ENCODE measurements at places on chromosomes 7 and 10.

GRCh38 chr7:129925416-129926002 is 27.3 kb downstream of the UBE2H start:
- ATAC-seq = no peak

DNA sequence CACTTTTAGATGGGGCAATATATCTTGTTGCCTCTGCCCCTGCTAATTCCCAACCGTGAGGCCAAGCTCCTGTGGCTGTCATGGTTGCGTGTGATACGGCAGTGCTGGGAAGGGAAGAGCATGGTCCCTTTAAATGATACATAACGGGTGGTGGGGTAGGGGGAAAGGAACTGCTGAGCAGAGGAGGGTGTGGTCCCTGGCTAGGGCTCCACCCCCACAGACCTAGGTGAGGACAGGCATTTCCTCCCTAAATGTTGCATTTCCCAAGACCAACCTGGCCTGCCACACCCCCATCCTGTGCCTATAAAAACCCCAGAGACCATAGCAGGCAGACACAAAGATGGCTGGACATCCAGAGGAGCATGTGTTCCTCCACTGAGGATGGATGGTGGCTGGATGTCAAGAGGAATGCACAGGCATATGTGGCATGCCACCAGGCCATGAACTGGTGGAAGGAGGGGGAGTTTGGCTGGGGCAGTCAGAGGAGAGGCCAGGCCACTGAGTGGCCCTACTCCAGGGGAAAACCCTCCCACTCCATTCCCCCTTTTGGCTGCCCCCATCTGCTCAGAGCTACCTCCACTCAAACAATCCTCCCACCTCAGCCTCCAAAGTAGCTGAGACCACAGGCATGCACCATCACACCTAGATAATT is 104.0 kb downstream of the PLXDC2 start:
- ATAC-seq = no peak

- no peak for ATAC-seq
These were observed 104.0 kb downstream of the JCAD start for GRCh38 chr10:29955329-29955935.

DNA sequence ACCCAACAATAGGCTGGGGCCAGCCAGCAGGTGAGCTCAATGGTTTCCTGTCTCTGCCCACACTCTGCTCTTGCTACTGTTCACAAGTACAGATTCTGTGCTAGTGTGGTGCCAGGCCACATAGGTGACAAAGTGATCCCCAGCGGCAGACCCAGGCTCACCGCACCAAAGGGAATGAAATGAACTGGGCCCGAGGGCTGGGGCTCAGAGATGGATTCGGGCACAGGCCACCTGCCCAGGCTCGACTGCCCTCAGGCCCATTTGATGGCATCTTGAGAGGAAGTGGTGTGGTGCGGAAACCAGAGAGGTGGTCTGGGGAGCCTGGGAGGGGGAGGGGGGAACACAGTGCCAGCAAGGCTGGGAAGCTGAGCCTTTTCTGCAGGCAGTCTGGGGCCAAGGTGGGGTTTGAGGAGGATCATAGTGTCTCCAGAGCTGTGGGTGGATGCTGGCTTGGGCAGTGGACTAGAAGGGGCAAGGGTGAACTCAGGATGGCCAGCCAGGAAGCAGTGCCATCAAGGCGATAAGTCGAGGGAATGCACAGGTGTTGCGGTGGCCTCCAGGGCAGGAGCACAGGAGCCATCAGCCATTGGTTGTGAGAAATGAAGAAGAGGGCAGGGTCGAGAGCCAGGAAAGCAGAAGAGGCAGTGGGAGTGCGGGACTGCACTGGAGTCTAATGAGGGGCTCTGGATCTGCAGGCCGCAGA is 85.2 kb downstream of the ARHGAP22 start:
- no peak for ATAC-seq

- ATAC-seq = no peak
These were observed 51.7 kb downstream of the CREM start for GRCh38 chr10:35178331-35178730.

DNA sequence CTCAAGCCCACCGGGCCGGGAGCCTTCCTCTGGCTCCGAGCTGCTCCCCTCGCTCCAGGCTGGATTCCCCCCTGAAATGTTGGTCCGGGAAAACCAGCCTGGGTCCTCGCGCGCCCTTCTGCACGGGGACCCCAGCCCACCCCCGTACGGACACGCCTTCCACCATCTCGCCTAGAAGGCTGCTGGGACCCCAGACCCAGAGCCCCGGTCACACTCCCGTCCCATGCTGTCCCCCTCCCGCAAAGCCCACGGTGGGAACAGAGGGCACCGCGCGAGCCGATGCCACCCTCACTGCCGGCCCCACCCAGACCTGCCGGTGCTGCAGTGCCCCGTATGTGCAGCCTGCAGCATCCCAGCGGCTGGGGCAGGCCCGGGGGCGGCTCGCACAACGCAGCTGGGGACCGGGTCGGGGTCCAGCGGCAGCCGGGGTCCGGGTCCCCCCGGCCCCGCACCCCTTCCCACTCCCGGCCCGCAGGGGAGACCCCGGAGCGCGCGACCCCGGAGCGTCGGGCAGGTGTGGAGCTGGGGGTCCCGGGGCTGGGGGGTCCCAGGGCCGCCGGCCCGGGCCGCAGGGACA is 871 bp downstream of the SPOCK2 start:
- ATAC-seq = peak; percentile 77

- no peak for ATAC-seq
These were observed 296.3 kb downstream of the GPAM start for GRCh38 chr10:111887266-111887665.

- no peak for ATAC-seq
These were observed 20.5 kb downstream of the GPER1 start for GRCh38 chr7:1108264-1108920.

DNA sequence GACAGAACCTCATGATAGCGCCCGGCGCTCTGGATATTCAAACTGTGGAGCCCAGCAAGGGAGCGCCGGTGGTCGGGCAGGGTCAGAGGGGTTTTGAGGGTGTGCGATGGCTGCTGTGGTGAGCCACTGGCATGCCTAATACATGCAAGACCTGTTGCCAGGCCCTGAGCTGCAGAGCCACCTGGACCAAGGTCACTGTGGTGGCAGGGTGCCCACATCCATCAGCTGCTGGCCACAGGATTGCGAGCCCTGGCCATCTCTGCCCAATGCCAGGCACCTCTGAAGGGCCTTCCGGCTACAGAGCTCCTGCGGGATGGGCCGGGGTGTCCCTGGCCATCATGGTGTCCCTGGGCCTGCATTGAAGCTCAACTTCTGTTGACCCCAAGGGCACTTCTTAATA is 123.0 kb upstream of the TNRC18 start:
- no peak for ATAC-seq

All from stimulated activated memory B cell treated with anti-CD40 and anti-IgM and Interleukin-4, amounts not matched to agents 10 μg/mL and 1 μg/mL and 100 μg/mL, for 72 hours (primary cell).